Stimulated activated CD4-positive, alpha-beta T cell treated with anti-CD3 and anti-CD28 coated beads, Interleukin-4, amount 100 ng/mL, for 1 hour (primary cell): ENCODE measurements at places on chromosomes 11 and 22.

GRCh38 chr11:114278342-114279065 is 17.7 kb upstream of the NNMT start:
- DNase-seq = no peak

DNA sequence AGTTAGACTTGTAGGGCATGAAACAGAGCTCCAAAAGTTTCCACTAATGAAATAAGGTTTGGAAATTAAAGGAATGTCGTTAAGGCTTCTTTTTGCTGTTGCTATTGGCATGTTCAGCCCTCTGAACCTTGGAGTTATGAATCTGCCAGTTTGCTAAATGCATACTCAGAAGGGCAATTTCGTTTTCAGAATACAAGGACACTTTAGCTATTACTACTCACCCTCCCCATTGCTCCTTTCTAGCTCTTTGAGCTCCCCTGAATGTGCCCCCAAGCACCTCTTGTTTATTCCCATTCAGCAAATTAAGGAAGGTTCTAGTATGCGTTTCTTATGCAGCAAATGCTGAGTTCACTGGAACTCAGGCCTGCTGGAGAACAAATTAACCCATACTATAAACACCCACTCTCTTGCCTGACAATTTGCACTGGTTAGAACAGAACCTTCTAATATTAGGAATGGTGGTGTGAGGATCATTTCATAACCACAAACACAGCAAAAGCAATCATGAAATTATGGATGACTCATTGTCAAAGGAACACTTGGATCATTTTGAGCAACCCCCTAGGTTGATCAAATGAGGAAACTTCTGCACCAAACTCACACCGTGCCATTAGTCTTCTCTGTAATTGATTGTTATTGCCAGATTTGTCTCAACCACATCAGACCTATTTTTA is 26.2 kb upstream of the LIN7C start:
- DNase-seq = no peak

DNA sequence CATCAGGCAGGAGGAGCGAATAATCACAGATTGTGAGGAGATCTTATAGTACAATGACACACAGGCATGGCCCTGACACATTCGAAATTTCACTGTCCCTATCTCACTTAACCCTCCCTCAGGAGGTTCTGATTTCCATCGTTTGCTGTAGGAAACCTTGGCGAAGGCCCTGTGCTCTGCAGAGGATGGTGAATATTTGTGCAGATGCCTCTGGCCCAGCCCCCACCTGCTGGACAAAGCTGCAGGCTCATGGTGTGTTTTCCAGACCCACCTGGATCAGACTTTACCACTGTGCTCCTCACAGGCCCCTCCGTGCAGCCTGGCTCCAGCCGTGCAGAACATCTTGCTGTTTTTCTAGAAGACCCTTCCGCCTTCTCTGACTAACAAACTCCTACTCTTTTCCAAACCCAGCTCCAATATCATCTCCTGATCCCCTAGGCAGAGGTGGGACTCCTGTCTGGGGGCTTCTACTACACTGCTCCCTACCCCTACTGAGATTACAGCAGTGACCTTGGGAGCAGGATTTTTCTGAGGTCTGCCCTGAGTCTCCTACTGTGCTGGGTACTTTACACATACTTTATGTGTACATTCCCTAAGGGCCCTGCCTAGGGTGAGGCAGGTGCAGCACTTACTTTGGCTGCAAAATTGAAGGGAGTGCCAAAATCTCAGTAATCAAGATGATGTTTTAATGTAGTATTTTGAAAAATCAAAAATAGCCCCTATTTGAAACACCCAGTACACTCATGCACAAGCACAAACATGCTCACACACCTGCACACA is 412.7 kb downstream of the SOX6 start:
- DNase-seq = no peak

DNA sequence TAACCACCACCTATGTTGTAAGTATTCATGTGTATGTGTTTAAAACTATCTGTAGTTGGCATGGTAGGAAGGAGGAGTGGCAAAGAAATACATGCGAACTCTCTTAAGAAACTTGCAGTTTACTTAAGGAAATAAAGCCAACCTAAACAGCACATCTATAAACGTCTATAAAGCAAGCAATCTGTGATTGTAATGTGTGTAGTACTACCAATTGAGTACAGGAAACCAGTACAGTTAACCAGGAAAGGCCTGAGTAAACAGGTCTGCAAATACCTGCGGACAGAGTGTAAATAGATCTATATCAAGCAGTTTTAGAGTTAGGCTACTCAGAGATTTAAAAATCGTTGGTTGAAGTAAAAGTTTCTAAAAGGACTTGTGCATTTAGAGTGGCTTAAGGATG is 59.5 kb upstream of the AMOTL1 start:
- DNase-seq = no peak

GRCh38 chr22:42711895-42712837 is 8.5 kb downstream of the A4GALT start:
- no peak for DNase-seq

- no peak for DNase-seq
Observed at GRCh38 chr11:111635706-111636045, 33.4 kb downstream of the SIK2 start.

GRCh38 chr11:79052544-79052943 is 388.3 kb downstream of the TENM4 start:
- no peak for DNase-seq

DNA sequence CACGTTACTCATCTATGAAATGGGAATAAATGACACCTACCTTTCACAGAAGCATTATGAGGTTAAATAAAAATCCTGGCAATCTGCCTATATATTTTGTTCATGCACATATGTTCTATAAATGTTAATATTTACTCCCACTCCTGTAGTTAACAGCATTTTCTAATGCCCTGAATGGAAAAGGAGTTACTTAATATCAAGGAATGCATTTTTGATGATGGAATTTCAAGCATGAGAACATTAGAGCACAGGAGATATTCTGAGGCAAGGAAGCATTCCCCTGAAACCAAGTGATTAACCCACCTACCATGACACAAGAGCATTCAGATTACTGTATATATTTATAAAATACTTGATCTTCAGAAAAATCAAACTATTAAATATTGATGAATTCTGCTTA is 102.1 kb downstream of the ARHGAP32 start:
- no peak for DNase-seq

GRCh38 chr11:2395211-2395730 is 5.3 kb upstream of the TSSC4 start:
- DNase-seq = no peak

DNA sequence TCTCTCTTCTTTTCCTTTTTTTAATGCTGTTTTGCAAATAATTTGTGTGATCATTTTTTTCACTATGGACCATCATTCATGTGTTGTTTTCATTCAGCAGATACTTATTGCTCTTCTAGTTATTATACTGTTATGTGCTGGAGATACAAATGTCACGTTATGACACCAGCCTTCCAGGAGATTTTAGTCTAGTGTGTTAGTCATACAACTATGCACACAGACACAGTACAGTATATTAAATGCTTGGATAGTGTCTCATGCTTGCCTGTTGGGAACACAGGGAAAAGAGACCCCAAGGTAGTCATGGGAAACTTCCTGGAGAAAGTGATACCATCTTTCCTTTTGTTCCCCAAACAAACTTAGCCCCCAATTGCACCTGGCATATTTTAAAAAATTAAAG is 116.1 kb downstream of the UVRAG start:
- DNase-seq = no peak

DNA sequence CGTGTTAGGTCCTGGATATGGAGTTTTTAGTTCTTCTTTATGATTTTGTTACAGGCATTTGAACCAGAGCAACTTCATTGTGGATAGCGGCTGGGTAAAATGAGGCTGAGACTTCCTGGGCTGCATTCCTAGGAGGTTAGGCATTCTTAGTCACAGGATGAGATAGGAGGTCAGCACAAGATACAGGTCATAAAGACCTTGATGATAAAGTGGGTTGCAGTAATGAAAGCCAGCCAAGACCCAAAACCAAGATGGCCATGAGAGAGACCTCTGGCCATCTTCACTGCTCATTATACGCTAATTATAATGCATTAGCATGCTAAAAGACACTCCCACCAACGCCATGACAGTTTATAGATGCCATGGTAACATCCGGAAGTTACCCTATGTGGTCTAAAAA is 23.4 kb upstream of the CLMP start:
- DNase-seq = no peak

- DNase-seq = no peak
Observed at GRCh38 chr11:69611548-69612526, 29.1 kb upstream of the CCND1 start.
